Progenitor cell of endocrine pancreas (in vitro differentiated cells): ENCODE measurements at places on chromosomes 12 and 14. TPM values are rescaled to one million over a fixed set of nuclear protein-coding genes. Genes with fewer than 3 reads are reported as not detected.

- DNase-seq = no peak
These were observed 10.9 kb downstream of the FAIM2 start for GRCh38 chr12:49892732-49893317.

DNA sequence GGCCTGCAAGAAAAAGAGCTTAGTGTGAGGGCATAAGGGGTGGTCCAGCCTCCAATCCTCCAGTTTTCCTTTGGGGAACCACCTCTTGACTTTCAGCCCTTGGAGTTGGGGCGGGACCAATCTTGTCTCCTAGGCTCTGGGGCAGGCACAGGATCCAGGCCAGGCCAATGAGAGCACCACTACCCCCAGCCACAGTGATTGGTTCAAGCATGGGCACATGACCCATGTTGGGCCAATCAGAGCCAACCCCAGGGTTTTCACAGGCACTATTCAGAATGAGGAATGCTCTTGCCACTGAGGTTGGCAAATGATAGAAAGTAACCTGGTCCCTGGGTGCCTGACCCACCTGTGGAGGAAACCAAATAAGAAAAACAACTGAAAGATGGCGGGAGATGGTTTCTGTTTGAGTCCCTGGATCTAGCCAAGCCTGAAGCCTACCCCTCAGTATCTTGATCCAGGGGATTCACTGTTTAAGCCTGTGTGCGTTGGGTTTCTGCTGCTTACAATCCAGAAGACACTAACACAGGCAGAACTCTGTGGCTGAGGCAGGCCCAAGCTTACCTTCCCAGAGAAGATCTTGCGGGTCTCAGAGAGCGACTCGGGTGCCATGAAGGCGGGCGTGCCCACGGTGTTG lies 42.9 kb downstream of the P2RX4 start:
- DNase-seq = no peak

DNA sequence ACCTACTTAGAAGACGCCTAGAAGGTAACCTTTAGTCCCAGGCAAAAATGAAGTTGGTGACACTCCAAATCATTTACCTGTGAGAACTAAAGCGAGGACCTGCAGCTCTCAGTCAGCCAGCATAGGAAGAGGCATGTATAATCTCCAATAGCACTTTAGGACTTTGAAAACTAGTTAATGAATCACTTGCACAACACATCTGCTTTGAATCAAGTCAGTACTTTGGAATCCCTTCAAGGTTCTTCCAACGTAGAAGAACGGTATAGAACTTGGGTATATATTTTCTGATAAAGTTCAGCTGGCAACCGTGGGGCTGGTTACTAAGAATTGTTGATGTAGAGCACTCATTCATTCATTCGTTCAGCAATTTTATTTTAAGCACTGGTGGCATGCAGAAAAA lies 251.9 kb downstream of the TMEM132D start:
- no peak for DNase-seq

- DNase-seq = no peak
These were observed 134.4 kb downstream of the BCAT1 start for GRCh38 chr12:24814379-24815113.

DNA sequence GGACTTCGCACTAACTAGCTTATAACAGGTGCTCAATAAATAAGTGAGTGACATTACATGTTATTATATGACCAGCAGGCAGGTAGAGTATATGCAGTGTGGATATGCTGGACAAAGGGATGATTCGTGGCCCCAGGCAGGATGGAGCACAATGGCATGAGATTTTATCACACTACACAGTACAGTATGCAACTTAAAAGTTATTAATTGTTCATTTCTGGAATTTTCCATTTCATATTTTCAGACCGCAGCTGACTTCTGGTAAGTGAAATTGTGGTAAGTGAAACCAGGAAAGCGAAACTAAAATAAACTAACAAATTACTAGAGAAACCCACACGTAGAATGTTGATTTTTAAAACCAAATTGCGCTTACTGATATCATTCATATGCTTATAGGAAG lies 3.3 kb downstream of the PARP11 start:
- DNase-seq = no peak

DNA sequence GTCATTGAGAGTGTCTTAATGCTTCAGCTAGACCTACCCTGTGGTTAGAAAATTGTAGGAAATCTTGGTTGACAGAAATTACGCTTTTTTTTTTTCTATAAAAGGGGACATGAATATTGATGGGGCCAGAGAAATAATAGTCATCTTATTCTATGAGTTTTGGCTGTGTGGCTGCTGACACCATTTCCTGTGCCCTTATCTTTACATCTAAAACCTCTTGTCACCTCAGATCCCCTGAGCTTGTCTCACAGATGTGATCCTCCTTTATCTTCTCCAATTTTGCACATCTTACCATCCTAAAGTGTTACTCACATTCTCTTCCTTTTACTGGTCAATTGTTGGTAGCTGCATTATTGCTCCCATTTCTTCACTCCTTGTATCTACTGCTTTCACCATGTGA lies 36.1 kb downstream of the ASCL1 start:
- DNase-seq = no peak

DNA sequence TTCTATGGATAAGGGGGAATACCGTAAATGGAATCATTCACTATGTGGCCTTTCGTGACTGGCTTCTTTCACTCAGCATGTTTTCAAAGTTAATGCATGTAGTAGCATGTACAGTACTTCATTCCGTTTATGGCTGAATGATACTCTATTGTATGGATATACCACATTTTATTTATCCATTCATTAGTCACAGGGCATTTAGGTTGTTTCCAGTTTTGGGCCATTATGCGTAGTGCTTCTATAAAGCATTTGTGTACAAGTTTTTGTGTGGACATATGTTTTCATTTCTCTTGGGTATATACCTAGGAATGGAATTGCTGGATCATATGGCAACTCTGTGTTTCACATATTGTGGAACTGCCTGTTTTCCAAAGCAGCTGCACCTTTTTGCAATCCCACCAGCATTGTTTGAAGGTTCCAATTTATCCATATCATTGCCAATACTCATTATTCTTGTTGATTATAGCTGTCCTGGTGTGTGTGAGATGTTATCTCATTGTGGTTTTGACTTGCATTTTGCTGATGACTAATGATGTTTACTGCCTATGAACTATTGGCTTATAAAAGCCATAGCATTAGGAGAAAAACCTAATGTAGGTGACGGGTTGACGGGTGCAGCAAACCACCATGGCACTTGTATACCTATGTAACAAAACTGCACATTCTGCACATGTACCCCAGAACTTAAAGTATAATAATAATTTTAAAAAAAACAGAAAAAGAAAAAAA lies 45.5 kb downstream of the ATF7IP start:
- DNase-seq = no peak

The PTPRQ gene
- 0.16 and 0.19 TPM in 2 replicates for total RNA-seq

The TMEM179 gene
- 8.1 and 9.2 TPM in 2 replicates for total RNA-seq
